ENCODE measurements at places on chromosomes 2 and 18. TPM values are rescaled to one million over a fixed set of nuclear protein-coding genes. Genes with fewer than 3 reads are reported as not detected.

AOX1 gene
- total RNA-seq = 119 TPM

CCDC121 gene
- total RNA-seq = 4.7 TPM

SOCS6 gene
- 29.9 TPM for total RNA-seq

REG3G gene
- total RNA-seq = 0.66 TPM

BCL11A gene
- 21.3 TPM for total RNA-seq

CD8B gene
- 4.1 TPM for total RNA-seq

COL6A3 gene
- total RNA-seq = 258 TPM

NDC80 gene
- total RNA-seq = 1.4 TPM

All from mucosa of gallbladder (tissue), 1 donor.